ENCODE measurements at places on chromosomes 6 and 20.

DNA sequence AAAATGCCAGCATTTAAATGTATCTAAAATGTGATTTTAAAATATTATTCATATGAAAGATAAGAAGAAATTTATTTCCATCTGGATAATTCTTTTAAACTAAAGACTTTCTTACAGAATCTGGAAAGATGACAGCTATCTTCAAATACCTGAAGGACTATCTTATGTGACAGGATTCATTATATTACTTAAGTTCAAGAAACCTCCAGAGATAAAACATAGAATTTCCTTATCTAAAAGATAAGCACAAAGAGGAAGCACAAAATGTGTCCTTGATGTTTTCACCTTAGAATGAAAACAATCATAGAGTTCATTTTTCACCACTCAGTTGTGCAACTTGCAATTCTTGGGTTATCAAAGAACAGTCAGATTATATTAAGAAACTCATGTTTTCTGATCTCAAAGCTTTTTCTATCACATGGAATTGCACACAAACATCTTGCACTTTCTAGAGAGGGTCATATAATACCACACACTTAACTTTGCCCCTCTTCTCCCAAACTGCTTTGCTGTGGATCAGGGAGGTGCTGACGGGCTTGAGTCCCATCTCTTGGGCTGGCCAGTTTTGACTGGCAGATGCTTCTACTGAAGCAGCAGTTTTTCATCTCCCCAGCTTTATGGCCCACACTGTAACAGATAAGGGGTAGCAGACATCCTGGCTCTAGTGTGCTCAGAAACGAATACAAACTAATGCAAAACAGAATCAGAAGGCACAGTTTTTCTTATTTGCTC lies 467.4 kb downstream of the CDC5L start:
- no peak for DNase-seq

GRCh38 chr6:123594776-123595175 lies 42.0 kb downstream of the TRDN start:
- no peak for DNase-seq

DNA sequence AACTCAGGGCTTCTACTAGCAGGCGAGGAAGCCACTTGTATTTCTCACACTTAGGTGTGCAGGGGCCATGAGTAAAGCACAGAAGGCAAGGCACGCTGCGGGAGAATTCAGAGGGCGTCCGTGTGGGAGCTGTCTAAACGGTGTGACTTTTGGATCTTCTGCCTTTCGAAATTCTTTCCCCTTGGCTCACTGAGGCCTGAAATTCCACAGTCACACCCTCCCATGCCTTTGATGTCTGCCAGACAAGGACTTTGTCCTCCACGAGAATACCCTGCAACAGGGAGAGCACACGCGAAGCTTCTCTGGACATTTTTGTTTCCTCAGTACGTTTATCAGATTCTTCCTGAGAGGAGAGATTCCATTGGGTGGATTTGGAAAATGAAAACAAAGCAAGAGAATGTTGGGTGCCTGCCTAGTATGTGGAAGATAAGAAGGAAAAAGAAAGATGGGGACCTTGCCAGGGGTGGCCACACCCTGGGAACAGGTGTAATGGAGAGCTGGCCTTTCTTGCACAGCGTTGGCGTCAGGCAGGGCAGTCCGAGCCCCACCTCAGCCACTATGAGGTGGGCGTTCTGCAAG lies 235.7 kb downstream of the MYLK4 start:
- no peak for DNase-seq

- no peak for DNase-seq
Observed at GRCh38 chr20:22560817-22561216, 23.6 kb downstream of the FOXA2 start.

DNA sequence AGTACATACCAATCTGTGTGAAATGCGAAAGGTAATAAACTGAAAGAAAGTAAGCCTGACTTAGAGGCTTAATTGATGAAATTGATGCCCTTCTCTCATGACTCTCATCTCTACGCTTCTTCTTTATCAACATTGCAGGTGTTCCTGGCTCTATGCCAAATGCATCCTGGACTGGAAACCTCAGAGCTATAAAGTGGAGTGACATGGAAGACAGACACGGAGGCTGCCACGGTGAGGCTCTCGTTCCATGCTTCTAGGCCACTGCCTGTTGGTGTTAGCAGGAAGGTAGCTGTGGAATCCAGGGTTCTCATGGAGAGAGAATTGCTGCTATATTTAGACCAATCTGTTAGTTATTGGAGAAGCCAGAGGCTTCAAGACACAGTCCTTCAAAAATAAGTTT lies 73.2 kb downstream of the C6orf52 start:
- DNase-seq, result no peak

- no peak for DNase-seq
Observed at GRCh38 chr6:170076466-170077165, 214.3 kb downstream of the DLL1 start.

DNA sequence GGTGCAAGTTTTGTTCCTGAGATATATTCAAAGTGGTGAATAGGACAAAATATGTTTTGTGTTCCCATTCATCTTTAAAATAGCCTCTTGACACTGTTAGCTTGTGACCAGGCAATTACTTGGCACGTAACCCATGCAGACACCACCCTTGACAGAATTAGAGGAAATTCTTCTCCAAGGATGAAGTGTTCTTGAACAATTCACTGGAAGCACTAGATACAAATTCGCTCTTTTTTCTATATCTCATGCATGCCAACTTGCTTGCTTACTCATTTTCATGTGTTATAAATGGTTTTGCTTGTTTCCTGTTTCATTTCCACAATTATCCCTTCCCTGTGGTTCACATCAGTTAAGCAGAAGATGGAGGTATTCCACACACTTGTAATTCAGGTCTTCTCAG lies 105.2 kb upstream of the MAN1A1 start:
- no peak for DNase-seq

DNA sequence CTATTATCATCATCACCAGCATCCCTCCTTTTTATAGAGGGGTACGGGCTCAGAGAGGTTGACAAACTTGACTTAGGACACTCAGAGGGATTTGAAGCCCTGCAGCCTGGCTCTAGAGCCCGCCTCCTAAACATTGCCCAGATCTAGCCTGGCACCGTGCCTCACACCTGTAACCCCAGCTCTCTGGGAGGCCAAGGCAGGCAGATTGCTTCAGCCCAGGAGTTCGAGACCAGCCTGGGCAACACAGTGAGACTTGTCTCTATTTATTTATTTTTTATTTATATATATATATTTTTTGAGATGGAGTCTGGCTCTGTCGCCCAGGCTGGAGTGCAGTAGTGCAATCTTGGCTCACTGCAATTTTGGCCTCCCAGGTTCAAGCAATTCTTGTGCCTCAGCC lies 6.3 kb upstream of the CSE1L start:
- DNase-seq, result no peak

GRCh38 chr6:166972101-166972500 lies 15.8 kb upstream of the RNASET2 start:
- DNase-seq, result no peak

DNA sequence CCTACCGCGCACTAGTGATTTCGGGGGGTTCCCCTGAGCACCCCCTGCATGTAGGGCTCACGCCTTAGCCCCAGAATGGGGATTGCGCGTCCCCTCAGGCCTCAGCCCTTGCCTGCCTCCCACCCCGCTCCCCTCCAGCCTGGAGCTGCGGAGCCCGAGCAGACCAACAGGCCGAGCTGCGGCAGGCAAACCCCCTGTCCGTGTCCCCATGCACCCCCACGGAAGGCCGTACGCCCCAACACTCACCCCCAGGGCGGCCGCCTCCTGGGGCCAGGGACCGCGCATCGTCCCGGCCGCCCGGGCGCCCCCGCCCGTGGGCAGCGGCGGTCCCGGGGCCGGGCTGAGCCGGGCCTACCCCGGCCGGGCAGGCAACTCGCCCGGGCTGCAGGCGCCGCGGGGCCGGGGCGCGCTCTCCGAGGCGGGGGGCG lies 1.2 kb upstream of the KCNB1 start:
- DNase-seq, result no peak

GRCh38 chr20:39264506-39265172 lies 302.5 kb downstream of the DHX35 start:
- peak; percentile 29 for DNase-seq

GRCh38 chr6:2809015-2809414 lies 32.6 kb downstream of the SERPINB1 start:
- no peak for DNase-seq

DNA sequence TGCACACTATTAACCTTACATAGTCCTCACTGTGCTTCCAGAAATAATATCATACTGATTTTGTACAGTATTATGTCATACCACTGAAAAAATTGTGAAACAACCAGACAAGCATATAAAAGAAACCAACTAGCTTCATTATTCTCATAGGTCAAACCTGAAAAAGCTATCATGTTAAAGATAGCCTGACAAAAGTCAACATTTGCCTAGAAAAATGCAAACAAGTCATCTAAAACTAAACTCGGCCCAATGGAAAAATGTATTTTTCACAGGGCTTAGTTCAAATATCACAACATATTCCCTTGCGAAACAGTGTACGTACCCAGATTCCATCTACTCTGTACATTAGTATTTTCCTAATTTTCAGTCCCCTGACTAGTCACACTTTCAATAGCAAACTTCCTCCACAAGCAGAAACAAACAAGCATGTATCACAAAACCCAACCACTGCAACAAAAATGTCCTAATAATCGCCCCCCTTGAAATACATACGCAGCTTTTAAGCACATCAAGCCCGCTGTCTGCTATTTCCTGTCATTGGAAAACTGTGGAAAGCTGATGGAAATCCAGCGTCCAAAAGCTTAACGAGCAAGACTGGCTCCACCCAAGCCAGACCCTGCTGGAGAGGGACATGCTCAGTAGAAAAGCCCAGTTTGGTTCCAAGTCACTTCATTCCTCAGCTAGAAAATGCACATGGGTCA lies 93.1 kb downstream of the EPB41L2 start:
- DNase-seq, result no peak

DNA sequence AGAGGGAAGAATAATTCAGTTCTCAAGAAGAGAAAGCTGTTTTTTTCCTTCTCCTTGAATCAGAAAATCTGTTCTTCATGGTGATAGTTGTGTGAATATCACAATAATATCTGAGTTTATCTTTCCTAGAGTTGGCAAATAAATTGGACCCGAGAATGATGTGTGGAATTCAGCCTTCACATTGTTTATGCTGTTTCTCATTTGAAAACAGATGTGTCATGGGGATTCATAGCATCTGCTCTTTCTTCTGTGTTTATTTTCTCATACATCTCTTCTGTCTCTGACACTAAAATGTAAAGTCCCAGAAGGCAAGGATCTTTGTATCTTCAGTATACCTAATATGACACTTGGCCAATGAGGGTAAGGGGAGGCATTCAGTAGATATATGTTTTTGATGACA lies 103.6 kb upstream of the SGK1 start:
- DNase-seq, result no peak

- DNase-seq, result peak; percentile 18
Observed at GRCh38 chr6:30450909-30451841, 38.1 kb upstream of the HLA-E start.

DNA sequence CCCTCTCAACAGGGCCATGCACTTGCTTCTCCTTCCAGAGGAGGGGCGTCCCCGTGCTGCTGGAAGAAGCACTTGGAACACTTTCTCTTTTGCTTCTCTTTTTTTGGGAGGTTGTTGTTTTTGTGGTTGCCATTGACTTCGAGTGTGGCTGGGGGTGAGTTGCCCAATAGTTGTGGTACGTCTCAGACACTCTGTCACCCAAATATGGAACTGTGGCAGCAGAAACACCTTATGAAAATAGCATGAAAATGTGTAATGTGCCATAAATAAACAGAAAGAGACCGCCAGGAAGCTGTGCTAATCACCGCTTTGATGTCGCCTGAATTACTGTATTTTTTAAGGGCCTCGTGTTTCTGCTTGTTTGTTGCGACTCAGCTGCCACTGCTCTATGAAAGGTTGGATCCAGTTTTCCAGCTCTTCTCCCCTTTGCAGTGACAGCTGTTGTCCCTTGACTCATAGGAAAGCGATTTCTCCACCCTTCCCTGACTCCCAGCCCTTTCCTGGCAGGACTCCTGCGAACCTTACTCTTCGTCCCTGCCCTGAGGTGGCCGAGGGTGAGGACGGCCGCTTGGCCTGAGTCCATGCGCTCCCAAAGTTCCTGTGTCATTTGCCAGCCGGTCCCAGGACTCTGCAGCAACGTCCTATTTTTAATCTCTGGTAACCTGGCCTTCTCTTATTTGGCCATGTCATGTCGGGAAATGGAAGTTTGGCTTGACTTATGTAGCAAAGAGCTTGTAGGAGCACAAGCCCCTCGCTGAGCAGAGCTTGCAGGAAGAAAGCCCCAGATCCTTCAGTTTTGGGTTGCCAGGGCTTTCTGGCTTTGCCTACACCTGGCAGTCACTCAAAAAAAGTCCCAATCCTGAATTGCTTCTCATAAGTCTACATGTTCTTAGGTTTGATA lies 694.6 kb downstream of the QKI start:
- DNase-seq, result no peak

DNA sequence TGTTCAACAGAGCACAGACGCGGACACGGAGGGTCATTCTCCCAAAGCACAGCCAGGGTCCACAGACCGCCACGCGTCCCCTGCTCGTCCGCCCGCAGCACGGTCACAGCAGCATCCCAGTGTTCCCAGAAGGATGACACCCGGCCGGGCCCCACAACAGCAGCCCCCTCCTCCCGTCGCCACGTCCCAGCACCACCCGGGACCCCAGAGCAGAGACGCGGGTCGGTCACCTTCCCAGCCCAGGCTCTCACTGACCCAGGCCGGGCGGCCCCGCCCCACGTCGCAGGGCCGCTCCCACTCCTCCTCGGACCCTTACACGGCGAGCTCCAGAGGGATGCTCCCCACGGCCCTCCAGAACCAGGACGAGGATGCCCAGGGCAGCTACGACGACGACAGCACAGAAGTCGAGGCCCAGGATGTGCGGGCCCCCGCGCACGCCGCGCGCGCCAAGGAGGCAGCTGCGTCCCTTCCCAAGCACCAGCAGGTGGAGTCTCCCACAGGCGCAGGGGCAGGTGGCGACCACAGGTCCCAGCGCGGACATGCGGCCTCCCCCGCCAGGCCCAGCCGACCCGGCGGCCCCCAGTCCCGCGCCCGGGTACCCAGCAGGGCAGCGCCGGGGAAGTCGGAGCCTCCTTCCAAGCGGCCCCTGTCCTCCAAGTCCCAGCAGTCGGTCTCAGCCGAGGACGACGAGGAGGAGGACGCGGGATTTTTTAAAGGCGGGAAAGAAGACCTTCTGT lies 64.3 kb downstream of the FNDC1 start:
- DNase-seq, result no peak

DNA sequence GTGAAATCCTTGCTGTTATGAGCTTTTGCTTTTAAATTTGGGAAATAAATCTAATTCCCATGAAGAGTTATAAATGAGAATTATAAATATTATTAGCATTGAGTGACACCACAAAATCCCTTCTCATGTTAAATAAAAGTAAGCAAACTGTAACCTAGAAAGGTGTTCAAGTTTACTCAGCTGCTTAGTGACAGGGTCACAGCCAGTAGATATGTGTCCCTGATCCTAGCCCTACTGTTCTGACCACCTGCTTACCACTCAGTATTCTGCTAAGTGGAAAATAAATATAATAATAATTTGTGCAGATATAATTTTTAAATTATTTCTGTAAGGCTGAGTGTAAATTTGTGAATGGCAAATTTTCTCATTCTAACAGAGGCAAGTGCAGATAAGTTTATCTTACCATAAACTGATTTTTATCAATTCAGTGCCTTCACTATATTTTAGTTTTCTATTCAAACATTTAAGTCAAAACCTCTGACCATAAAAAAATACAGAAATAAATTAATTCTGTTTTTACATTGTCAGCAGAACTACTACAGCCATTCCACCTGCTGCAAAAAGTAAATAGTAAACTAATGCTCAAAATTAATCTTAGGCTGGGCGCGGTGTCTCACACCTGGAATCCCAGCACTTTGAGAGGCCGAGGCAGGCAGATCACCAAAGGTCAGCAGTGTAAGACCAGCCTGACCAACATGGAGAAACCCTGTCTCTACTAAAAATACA lies 118.2 kb downstream of the TENT5A start:
- DNase-seq, result no peak
